ENCODE measurements at places on chromosomes 4 and X.

DNA sequence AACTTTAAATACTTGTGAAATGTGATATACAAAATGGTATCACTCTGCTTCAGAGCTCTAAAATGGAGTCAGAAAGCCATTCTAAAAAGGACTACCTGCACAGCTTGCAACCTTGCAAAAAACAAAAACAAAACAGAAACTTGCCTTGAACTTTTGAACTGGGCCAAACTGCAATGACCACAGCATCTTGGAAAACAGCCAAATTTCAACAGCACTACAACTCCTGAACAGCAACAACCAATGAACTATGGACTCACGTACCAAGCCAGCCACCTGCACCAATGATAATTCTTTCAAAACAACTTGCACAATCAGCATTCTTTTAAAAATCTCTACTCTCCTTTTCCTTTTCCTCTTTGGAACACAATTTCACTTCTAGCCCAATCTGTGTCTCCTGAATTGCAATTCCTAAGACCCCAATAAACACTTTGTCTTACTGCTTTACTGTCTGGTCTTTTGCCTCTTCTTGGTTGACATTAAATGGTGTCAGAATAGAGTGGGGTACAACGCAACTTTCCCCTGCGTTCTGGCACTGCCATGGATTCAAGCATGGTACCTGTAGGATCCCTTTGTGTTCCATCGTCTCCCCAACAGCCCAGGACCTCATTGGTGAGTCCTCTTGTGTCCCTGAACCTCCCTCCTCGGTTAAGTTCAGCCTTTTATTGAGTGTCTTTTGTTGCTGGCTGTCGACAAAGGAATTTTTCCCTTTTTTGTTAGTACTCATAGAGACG is 35.7 kb upstream of the FMR1 start:
- DNase-seq, result no peak

DNA sequence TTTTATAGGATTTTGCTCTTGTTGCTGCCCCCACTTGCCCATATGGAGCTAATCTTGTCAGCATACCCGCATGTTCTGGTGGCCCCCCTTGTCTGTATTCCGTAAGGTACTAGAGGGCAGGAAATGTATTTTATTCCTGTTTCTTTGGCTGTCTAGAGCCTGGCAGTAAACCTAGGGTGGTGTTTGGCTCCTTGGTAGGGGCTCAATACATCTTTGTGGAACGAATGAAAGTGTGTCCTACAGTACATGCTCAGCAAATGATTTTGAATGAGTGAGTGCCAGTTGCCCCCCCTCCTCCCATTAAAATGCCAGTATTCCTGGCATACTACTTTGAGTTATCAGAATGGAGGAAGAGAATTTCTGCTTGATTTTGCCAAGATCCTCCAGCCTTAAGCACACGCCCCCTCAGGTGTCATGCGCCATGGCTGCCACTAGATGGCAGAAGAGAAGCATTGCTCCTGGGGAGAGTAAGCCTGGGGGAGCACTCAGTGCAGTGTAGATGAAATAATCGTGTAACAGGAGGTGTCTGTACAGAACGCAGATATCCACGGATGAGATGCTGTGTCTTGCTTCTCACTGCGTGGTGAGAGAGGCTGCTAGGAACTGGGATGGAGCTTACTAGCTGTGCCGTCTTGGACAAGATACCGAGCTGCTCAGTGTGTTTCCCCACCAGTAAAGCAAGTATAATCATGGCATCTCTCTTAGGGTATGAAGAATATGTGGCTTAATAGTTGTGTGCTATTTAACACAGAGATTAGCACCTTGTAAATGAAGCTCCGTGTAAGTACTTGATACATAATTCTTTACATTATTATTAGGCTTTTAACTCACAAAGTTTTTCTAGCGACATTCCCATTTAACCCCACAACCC is 17.2 kb upstream of the RNF212 start:
- peak; percentile 56 for DNase-seq

- DNase-seq, result no peak
Measured at GRCh38 chrX:23978491-23978890, 48.5 kb downstream of the KLHL15 start.

- no peak for DNase-seq
Measured at GRCh38 chr4:8308144-8308543, 38.6 kb downstream of the HTRA3 start.

GRCh38 chrX:135429429-135429828 is 7.7 kb downstream of the SMIM10L2A start:
- DNase-seq, result no peak

- DNase-seq, result no peak
Measured at GRCh38 chrX:54288968-54289367, 68.9 kb downstream of the WNK3 start.

DNA sequence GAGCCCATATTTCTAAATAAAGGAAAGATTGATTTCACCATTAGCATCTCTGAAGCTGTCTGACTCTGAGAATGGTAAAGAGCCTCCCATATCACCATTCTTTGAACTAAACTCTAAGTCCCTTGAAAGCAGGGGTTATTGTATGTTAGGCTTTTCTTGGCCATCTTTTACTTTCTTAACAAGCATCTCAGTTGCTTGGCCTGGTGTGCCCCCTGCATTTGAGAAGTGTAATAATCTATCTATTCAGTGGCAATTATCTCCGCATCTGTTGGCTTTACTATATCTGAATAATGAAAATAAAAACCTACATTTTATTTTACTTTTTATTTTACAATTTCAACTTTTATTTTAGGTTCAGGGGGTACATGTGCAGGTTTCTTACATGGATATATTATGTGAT is 128.3 kb upstream of the ARMCX2 start:
- DNase-seq, result no peak

GRCh38 chr4:74038425-74039314 is at the start of gene CXCL3:
CXCL3 (minus strand) TSS chr4:74038689; CDS start chr4:74038611, 78 bp downstream.
- no peak for DNase-seq

DNA sequence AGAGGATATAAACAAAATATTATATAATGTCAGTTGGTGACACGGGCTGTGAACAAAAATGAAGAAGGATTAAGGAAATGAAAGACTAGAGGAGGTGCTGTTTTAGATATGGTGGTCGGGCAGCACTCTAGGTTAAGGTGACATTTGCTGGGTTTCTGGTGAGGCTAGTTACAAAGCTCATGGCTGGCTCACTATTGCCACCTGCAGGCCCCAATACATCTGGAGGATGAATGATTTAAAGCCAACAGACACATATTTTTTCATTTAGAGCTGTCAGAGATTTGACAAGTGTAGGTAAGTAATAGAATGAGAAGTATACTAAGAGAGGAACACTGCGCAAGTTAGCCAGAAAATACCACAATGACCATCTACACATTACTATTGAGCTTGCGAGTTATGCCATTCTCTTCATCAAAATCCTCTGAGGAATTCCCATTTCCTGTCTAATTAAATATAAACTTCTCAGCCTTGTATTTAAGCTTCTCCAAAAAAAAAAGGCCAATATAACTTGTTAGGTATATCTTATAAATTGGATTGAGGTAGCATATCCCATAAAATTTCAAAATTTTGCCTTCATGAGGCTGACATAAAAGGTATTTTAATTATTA is 6.4 kb upstream of the FGG start:
- DNase-seq, result no peak

DNA sequence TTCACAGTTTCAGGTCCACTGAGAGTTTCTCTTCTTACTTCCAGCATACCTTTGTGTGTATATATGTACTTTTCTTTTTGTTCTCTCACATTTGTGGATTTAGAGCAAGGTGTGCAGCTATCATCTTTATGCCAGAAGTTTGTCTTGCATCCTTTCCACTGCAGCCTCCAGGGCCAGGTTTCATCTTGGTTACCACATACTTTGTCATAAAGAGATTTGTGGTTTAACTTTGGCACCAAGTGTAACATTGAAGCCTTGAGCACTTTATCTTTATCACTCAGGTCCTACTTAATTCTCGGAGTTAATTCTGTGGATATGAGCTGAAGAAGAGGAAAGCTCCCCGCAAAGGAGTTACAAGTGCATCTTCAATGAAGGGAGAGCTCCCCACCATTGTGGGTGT is 31.4 kb upstream of the VMA21 start:
- no peak for DNase-seq

GRCh38 chrX:65203545-65203944 is 227.3 kb upstream of the ZC4H2 start:
- DNase-seq, result no peak

- no peak for DNase-seq
Measured at GRCh38 chr4:103008875-103009729, 10.4 kb downstream of the SLC9B1 start.

DNA sequence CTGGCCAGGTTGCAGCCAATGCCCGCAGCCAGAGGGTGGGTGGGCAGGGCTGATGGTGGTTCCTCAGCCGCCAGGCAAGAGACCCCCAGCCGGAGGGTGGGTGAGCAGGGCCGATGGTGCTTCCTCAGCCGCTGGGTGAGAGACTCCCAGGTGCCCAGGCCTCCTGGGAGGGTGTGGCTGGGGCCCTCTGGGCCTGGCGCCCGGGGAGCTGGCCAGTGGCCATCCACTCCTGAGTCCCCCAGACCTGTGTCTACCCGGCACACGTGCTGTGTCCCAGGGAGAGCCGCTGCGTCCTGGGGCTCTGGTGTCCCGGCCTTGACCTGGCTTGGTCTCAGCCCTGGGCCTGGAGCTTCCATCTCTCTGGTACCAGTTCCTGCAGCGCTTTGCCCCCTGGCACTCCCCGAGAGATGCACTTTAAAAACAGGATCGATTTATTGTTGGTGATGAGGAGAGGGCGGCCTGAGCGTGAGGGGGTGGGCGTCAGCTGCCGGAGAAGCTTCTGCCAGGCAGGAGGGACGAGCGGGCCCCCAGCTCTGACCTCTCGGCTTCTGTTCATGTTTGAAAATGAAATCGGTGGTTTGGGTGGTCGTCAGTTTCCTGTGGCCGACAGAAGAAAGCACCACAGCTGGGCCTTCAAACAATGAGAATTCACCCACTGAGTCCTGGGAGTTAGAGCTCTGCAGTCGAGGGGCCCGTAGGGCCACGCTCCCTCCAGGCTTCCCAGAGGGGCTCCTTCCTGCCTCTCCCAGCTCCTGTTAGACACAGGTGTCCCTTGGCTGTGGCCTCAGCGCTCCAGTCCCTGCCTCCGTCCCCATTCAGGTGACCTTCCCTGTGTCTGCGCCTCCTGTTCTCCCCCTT is 6.5 kb downstream of the DOK7 start:
- no peak for DNase-seq

DNA sequence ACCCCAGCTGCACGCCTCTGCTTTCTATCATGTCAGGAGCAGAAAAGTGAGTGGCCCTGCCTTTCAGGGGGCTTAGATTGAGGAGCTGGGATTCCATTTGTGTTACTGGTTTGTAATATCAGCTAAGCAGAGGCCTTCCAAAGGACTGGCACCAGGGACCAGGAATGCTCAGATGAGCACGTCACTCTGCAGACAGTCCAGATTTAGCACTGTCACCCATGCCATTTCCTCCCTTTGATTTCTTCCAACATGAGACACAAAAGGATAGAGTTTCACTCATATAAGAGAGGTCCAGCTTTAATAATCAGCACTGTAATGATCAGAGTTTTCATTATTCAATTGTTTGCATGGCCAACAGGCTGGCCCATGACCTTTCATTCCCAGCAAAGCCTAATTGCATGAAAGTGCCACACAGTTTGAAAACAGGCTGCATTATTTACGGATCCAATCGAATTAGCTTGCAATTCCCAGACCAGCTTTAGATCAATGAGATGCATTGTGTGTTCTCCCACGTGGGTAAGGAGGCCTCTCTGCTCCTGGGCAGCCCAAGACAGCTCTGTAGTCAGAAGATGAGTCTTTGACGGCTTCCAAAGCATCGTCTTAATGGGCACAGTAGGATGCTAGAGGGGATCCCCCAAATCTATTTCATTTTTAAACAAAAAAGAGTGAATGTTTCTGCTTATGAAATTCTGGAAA is 9.8 kb upstream of the SLC2A9 start:
- DNase-seq, result no peak

DNA sequence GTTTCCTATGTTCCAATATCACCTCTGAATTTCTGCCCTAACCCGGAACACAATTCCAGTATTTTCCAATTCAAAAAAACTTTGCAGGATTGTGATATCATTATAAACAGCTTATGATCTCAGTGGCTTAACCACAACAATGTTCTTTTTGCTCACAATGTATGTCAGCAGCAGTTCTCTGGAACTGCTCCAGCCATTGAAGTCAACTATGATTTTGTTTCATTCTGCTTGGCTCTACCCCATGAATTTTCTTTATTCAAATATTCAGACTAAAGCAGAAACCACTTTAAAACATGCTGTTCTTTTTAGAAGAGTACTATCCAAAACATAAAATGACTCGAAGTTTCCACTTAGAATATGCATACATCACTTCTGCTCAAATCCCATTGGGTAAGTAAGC is 1611.1 kb downstream of the ARAP2 start:
- no peak for DNase-seq

- DNase-seq, result no peak
Measured at GRCh38 chr4:23932901-23933308, 43.1 kb upstream of the PPARGC1A start.

GRCh38 chr4:158161551-158162354 is 11.1 kb downstream of the GASK1B start:
- no peak for DNase-seq

- no peak for DNase-seq
Measured at GRCh38 chr4:84878546-84878945, 87.9 kb downstream of the WDFY3 start.

- no peak for DNase-seq
Measured at GRCh38 chr4:911871-912490, 20.1 kb downstream of the GAK start.

GRCh38 chrX:10525381-10526120 is 94.8 kb downstream of the MID1 start:
- no peak for DNase-seq

- DNase-seq, result no peak
Measured at GRCh38 chrX:148732743-148733142, 232.3 kb downstream of the AFF2 start.

DNA sequence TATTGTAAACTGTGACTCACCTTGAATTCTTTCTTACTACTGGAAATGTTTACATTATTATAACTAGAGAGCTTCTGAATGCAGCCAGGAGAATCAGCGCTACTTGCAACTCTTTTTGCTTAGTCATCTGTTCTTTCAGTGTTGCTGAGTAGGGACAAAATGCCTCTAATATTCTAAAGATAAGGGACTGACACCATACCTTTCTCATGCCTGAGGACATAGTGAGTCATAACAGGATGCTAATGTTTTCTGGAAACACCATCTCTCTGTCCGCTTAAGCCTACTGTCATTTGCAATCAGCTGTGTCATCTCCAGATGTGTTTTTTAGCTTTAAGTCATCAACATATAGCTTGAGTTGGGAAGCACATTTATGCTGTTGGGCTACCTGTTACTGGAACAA is 108.3 kb downstream of the QRFPR start:
- DNase-seq, result no peak

DNA sequence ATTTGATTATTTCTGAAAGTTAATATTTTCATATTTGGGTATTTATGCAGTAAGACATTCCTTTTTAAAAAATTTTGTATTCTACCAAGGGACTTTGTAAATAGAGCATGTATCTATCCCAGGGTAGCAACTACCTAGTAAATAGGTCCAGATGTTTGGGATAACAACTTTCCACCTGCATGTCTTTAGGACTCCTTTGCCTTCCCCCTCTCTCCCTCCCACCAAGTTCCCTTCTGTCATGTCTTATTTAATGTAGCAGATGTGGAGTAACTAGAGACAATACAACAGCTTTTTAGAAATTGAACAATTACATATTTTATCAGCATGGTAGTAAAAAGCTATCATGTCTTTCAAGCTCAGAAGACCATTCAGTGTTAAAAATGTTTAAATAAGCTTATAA is 821.0 kb downstream of the C4orf33 start:
- no peak for DNase-seq
